ENCODE measurements at places on chromosomes 4 and X.

GRCh38 chr4:57374866-57375595, 264.8 kb upstream of the IGFBP7 start:
- no peak for DNase-seq

- no peak for DNase-seq
Measured at GRCh38 chr4:37561196-37561802, 124.9 kb downstream of the RELL1 start.

DNA sequence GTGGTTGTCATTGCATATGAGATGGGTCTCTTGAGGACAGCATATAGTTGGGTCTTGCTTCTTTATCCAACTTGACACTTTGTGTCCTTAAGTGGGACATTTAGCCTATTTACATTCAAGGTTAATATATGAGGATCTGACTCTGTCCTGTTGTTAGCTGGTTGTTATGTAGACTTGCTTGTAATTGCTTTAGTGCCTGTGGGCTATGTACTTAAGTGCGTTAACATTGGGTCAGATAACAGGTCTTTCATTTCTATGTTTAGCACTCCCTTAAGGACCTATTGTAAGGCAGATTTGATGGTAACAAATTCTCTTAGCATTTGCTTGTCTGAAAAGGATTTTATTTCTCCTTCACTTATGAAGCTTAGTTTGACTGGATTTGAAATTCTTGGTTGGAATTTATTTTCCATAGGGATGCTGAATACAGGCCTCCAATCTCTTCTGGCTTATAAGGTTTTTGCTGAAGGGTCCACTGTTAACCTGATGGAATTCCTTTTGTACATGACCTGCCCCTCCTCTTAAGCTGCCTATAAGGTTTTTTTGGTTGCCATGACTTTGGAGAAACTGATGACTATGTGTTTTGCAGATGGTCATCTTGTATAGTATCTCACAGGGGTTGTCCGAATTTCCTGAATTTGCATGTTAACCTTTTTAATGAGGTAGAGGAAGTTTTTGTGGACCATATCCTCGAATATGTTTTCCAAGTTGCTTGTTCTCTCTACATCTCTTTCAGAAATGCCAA, 162.0 kb downstream of the NKX6-1 start:
- DNase-seq = no peak

DNA sequence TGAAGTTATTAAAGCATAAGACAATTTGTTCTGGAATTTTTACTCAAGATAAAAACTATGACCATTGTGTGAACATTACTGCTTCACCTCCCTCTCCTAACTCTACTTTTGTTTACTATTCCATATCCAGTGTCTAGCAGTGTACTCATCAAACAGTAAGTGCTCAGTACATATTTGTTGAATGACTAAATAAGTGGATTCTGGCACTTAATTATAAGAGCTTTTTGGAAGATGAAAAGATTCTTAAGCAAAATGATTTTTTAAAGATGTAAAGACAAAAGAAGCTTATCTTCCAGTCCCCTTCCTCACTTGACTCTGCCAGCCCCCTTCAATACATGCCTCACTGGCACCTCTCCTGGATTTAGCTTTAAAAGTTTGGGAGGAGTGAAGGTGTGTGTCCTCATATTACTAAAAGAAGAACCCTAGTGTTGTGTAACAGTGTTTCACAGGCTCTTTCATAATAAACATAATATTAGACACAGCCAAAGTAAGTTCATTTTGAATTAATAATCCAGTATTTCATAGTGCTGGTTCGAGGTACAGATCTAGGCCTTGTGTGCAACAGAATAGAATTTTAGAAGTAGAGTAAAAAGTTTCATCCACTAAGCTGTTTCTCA, 53.0 kb downstream of the GAB1 start:
- no peak for DNase-seq

DNA sequence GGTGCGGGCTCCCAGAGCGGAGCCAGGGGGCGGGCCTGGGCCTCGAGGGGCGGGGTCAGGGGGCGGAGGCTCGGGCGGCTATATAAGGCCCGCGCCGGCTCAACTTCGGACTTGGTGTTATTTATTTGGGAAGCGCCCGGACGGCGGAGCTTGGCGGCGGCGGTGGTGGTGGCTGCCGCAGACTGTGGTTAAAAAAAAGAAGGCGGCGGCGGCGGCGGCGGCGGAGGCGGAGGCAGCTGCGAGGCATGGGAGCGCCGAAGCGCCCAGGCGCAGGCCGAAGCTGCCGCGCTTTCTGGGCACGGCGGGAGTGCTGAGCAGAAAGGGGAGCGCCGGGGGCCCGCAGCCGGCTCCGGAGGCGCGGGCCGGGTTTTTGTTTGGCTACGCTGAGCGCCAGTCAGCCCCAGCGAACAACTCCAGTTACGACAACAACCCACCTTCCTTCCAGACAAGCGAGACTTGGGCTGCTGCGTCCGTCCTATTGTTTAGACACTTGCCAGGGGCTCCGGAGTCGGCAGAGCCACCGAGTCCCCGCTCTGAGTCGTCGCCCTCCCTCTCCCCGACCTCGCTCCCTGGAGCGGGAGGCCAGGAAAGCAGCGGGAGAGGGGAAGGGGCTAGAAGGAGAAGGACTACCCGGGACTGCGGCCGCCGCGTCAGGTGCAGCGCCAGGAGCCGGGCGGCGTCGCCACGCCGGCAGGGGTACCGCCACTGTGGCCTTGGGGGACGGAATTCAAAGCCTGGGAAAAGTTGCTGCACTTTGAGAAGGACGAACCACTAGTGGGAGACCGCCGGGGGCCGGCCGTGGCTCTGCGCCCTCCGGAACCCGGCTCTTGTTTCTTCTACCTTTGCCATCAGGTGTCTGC, at the start of gene SLIT2:
Gene SLIT2 (plus strand): TSS at position 110 of the 860 bp plus-strand sequence. CDS start 1,911 bp downstream, outside the sequence.
- no peak for DNase-seq

- DNase-seq = no peak
Measured at GRCh38 chr4:76276813-76277212, 25.3 kb downstream of the FAM47E start.

- no peak for DNase-seq
Measured at GRCh38 chr4:53619431-53619830, 28.1 kb upstream of the LNX1 start.

GRCh38 chr4:5162909-5163508, 111.7 kb downstream of the STK32B start:
- no peak for DNase-seq

DNA sequence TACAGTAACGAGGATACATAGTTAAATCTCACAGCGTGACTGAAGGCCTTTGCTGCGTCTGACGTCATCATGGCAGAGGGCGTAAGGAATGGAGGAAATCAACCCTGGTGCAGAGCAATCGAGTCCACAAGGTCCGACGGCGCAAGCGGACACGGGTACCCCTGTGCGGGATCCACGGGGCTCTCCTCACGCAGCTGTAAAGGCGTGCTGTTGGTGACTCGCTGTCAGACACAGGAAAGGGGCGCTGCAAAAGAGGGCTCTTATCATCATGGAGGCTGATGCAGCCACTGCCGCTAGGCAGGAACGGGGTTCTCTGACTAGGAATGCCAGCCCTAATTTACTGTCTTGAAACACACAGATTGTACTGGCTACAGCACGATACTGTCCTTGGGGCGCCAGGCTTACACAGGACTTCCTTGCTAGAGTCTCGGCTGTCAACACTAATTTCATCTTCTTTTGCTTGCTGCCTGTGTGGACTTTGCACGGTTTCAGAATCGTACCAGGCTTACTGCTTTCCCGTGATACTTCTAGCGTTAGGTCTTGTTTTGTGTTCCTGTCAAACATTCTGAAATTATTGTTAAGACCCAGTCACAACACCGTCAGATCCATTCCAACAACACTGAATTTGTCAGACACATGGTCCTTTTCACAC, 13.6 kb downstream of the RNF212 start:
- no peak for DNase-seq

- DNase-seq = no peak
Measured at GRCh38 chrX:103573202-103573601, 12.1 kb upstream of the TCEAL4 start.

- no peak for DNase-seq
Measured at GRCh38 chr4:4791299-4792111, 68.0 kb upstream of the MSX1 start.

DNA sequence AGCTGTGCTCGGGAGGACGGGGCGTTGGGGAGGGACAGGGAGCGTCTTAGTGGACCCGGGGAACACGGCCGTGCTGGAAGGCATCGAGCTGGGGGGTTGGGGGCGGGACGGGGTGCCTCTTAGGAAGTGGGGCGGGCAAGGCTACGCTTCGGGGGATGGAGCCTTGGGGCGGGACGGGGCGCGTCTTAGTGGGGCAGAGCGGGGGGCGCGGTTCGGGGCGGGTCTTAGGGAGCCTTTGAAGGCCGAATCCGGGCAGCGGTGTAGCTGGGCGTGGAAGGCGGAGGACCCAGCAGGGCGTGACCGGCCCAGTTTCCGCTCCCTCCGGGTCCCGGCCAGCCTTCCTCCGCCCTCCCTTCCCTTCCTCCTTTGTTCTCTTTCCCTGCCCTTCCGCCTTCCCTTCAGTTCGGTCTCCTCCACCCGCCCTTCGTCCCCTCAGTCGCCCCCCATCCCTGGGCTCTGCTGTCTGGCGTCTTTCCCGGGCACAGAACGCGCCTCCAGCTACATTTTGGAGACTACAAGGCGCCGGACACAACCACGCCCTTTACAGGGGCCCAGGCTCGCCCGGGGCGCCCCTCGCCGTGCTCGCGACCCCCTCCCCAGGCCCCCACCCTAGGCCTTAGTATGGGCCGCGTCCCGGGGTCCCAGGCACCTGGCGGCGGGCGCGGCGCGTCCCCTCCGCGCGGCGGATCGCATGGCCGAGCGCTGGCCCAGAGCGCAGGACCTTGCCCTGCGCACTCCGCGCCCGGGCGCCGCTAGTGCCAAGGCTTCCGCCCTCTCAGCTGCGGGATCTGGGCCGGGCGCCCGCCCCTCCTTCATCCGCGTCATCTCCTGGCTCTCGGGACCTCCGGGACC, at the start of gene ARSD:
Gene ARSD (minus strand): TSS at position 757 of the 852 bp plus-strand sequence. CDS start 64 bp downstream, at position 693.
- peak; percentile 75 for DNase-seq

DNA sequence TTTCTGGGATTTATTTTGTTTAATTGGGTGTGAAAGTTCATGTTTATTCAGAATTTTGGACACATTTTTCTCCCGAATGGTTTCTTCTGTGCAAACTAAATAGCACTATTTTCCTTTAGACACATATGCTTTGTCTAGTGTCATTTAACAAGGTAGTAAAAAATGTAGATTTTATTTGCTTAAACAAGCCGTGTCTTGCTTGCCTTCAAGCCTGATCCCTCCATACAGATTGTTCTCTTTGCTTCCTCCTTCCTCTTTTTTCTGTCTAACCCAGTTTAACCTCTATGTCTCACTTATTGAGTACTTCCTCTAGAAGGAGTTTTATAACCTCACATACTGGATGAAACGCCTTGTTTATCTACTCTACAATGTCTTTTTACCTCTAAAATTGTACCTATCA, 211.8 kb downstream of the NPFFR2 start:
- no peak for DNase-seq

DNA sequence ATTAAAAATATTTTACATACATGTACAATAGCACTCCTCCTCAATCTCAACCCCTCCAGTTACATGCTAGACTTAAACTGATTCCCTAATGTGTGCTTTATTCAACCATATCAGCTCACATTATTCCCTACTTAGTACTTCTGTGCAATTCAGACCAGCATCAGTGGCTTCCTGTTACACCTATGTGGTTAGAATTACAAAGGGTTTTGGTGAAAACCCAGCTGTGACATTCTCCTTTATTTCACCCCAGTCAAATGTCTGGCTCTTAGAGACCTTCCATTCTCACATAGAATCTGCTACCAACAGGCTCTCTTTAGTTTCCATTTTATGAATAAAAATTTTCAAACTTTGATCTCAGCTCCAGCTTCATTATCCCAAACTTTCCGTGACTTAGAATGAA, 85.2 kb upstream of the SLC7A11 start:
- DNase-seq = no peak

GRCh38 chrX:8688776-8689175, 43.2 kb downstream of the ANOS1 start:
- DNase-seq = no peak

DNA sequence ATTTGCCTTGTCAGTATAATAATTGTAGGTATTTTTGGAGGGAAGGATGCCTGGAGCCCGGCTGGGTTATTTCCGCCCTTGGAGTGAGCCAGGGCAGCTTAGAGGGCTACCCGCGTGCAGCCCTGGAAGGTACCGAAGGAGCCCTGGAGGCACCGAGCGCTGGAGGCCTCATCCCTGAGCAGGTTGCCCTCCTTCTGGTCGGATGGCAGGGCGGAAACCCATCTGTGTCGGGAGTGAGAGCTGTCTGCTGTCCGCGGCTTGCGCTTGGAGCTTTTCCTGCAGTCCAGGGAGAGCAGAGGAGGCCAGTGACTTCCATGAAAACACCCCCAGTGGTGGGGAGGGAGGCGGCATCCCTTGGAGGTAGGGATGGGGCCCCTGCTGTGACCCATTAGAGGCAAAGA, 122.1 kb downstream of the TBL1X start:
- DNase-seq = no peak

DNA sequence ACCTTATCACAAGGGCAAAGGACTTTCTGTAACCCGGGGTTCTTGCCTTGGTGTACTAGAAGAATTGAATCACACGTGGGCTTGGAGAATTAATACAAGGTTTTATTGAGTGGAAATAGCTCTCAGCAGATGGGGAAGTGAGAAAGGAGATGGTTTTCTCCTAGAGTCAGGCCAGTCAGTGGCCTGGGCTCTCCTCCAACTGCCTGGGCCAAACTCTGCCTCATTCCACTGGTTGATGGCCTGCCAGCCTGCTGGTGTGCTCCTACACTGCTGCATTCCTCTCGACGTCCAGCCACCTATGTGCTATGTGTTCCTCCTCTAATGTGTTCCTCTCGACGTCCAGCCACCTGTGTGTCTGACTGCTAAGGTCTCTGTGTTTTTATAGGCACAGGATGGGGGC, 35.3 kb upstream of the SPIN2A start:
- DNase-seq = no peak

GRCh38 chrX:68894513-68895340, 65.9 kb downstream of the EFNB1 start:
- DNase-seq = no peak

DNA sequence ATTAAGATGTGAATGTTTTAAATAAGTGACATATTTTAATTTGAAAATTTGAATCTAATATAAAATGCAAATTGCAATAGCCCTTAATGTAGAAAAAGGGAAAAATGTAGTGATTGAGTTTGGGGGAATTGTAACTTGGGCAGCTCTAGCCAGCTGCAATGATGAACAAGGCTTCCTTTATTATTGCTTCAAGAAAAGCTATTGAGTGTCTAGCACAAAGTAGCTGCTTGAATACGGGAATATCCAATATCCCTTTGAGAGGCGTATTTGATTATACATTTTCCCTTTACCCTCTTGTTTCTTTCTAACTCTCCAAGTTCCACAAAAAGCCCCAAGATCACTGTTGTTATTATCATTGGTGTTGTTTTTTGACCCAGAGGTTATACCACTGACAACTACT, 21.8 kb downstream of the IL1RAPL1 start:
- DNase-seq = no peak

All from esophagus squamous epithelium (tissue), 5 donors.